Kidney epithelial cell (primary cell): ENCODE measurements at places on chromosomes 12 and 14. TPM values are rescaled to one million over a fixed set of nuclear protein-coding genes. Genes with fewer than 3 reads are reported as not detected.

- no peak for DNase-seq
These were observed 264.0 kb upstream of the FAR2 start for GRCh38 chr12:28884904-28885679.

GRCh38 chr12:8648576-8649205 lies 13.9 kb downstream of the MFAP5 start:
- DNase-seq: no peak

DNA sequence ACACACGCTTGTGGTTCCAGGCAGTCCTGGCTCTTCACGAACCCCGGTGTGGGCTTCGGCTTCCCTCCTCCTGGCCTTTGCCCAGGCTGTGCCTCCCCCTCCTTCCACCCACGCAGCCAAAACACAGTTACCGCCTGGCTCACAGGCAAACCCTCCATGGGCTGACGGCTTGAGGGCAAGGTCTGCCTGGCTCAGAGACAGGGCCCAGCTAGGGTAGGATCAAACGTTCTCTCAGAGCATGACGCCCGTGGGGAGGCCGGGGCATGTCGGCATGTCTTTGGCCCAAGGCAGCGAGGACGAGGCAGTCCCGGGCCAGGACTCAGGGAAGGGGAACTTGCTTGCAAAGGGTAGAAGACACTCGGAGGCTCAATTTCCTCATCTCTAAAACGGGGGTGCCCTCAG lies 2.1 kb downstream of the SLC25A47 start:
- DNase-seq: no peak

- DNase-seq: no peak
These were observed 303 bp downstream of the SAMD4A start for GRCh38 chr14:54567224-54567638.

DNA sequence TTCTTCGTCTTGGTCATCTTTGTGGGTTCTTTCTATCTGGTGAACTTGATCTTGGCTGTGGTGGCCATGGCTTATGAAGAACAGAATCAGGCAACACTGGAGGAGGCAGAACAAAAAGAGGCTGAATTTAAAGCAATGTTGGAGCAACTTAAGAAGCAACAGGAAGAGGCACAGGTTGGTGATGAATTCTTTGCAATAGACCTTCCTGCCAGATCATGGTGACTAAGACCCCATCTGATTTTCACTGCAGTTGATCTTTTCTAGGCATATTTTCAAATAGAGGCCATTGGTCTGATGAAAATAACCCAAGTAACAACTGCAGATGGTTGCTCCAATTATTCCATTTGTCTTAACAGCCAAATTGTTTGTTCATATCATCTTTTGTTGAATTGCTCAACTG lies 114.4 kb downstream of the SCN8A start:
- no peak for DNase-seq

- no peak for DNase-seq
These were observed 2.7 kb downstream of the RSRC2 start for GRCh38 chr12:122523846-122524718.

DNA sequence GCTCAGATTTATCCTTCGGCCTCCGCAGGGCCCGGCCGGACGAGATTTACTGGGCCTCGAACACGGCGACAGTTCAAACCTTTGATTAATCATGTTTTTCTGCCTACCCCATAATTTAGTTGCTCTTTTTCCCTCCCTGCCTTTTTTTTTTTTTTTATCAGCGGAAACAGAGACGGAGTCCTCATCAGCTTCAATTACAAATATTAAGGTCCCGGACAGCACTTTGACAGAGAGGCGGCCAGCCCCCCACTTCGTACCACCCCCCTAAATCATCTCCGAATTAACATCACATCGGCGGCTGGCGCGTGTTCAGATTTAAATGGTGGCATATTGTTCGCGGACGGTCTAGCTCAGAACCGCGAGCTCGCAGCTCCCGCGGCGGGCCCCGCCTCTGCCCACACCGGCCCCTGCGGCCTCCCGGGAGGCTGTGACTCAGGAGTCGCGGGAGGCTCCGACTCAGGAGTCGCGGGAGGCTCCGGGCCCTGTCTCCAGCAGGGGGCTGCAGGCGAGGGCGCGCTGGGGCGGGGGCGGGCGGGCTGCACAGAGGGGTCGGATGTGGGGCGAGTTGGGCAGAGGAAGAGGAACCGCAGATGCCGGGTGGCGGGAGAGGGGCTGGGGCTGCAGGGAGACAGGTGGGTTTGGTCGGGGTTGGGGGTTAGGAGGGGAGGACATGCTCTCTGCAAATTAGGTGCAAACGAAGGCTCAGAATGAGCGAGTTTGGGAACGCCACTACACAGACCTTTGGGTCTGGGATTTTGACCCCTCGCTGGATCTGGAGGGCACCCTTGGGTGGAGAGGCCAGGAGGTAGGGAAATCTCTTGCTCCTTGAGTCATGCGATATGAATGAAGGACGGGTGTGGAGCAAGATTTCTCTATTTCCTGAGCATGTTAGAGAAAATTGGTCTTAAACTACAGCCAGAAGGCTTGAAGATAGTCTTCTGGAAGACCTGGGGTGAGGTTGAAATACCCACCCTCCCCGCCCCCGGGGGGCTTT lies 19.6 kb upstream of the ATP5MC2 start:
- DNase-seq: no peak

- no peak for DNase-seq
These were observed 54.3 kb upstream of the KCNJ8 start for GRCh38 chr12:21828779-21829178.

DNA sequence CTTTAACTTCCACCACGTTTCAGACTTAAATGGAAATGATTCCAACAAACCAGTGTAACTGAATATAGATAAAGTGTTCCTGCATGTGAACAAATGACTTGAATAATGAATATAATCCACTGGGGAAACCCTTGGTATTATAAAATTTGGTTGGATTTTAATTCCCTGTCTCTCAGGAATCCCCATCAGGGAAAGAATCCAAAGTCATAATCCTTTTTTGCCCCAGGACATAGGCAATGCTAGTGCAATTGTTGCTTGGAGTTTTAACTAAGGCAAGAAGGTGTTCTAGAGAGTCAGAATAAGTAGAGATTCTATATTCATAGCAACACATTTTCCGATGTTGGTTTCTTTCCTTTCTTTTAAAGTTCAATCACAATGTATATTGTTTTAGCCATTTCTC lies 1169.4 kb downstream of the GALC start:
- no peak for DNase-seq

GRCh38 chr12:66708704-66709456 lies 30.0 kb upstream of the GRIP1 start:
- DNase-seq: no peak

GRCh38 chr12:53991077-53991460 lies 6.1 kb downstream of the HOXC10 start:
- no peak for DNase-seq

DNA sequence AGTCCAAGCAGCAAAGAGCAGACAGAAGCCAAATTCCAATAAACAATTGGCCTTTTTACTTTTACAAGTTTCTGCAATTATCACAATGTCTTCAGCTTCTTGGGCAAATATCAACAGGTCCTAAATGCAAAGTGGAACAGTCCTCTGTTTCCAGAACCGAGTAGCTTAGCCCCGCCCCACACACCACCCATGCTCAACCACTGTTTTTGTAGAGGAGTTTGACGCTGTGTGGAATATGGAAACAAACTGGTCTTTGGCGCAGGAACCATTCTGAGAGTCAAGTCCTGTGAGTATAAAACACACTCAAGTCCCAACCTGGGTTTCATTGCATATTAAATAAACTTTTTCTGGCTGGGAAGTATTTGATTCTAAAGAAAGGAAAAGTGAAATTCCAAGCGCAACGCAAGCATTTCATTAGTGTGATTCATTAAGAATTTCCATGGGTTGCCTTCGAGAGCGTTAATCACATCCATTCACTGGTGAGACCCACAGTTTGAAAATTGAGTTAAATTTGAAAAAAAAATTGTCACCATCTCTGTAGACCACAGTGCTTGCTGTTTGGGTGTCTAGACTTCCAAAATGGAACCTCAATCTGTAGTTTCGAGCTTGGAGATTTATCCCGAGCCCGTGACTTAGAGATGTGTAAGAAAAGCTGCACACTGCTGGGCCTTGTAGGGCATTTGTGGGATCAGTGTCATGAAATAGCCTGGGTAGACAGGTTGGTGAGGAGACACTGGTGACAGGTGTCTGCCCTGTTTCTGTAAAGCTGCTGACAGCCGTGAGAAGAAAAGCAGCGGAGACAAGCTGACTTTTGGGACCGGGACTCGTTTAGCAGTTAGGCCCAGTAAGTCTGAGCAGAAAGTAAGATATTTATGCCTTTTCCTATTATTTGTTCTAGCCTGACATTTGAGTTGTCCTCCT lies 96.1 kb downstream of the DAD1 start:
- no peak for DNase-seq

DNA sequence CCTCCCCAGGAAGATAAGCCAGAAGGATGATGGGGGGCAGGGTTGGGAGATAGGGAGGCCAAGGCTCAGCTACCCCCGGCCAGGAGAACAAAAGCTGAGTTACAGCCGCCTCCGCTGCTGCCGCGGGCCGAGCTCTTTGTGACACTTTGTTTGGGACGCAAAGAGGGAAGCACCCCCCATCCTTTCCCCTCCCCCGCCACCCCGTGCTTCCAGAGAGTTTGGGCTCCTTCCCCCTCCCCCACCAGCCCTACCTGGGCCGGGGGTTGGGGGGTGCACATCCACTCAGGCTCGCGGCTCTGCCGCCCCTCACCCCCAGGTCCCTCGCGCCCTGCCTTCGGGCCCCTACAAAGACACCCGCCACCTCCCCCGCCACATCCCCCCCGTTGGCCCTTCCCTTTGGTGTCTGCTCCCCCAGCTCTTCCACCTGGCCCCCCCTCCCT lies 799 bp downstream of the ZNF219 start:
- DNase-seq: no peak

DNA sequence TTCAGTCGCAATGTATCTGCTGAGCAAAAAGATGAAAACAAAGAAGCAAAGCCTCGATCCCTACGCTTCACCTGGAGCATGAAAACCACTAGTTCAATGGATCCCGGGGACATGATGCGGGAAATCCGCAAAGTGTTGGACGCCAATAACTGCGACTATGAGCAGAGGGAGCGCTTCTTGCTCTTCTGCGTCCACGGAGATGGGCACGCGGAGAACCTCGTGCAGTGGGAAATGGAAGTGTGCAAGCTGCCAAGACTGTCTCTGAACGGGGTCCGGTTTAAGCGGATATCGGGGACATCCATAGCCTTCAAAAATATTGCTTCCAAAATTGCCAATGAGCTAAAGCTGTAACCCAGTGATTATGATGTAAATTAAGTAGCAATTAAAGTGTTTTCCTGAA lies 19.8 kb downstream of the CKB start:
- DNase-seq: no peak

Gene GNS
- total RNA-seq: 114 and 120 TPM in 2 replicates

Gene CDCA4
- 33.2 and 34.6 TPM in 2 replicates for total RNA-seq

Gene RAPGEF3
- 8.7 and 14.3 TPM in 2 replicates for total RNA-seq

Gene RAD51AP1
- total RNA-seq: 8.7 and 9.3 TPM in 2 replicates

Gene FGF6
- total RNA-seq: not detected in 2 replicates

Gene AQP2
- total RNA-seq: not detected in 2 replicates

Gene GXYLT1
- 23.5 and 23.6 TPM in 2 replicates for total RNA-seq
